NCI-H526 treated with DMSO at 0.1 percent for 48 hours (cell line): ENCODE measurements at places on chromosomes 4 and X.

DNA sequence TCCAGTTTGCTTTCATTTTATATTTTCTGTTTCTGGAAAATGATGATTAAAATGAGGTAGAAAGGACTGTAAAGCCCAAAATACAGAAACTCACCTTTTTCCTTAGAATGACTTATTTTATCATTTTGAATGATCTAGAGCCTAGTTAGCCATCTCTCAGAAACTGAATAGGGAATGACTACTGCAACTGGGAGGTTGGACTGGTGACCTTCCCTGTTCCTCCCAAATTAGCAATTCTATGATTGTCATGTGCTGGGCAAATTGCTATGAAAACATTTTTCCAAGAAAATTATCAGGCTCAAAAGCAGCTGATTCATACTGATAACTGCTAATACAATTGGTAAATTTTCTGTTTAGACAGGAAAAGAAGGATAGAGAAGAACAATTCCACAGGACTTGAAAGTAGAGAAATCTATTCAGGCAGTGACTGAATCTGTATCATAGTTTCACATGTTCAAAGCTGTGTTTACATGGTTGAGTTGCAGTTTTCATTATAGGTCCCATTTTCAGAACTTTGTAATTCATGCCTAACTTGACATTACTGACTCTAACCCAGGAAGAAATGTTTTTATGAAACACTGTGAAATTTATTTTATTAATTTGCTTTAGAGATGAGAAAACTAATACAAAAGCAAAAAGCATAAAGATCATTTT is 43.4 kb upstream of the SEC24B start:
- no peak for DNase-seq

DNA sequence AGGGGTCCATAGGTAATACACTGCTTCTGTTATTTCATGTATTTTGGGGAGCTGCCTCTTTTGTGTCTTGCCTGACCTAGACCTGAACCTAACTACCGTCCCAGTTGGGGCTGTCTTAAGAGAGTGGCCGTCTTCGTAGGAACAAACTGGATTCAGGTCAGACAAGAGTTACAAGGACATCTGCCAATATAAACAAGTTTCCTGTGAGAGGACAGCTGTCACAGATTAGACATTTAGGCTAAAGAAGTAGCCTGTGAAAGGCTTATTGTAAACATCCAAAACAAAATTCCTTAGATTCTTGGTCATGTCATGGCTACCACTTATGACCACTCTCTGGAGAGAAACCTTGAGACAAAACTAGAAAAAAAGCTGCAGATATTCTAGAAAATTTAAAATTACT is 797.6 kb upstream of the AADAT start:
- no peak for DNase-seq

- DNase-seq: no peak
Measured at GRCh38 chrX:23066588-23067281, 67.0 kb downstream of the DDX53 start.

GRCh38 chr4:83866834-83867621 is 331.1 kb downstream of the GPAT3 start:
- peak; percentile 1 for DNase-seq

DNA sequence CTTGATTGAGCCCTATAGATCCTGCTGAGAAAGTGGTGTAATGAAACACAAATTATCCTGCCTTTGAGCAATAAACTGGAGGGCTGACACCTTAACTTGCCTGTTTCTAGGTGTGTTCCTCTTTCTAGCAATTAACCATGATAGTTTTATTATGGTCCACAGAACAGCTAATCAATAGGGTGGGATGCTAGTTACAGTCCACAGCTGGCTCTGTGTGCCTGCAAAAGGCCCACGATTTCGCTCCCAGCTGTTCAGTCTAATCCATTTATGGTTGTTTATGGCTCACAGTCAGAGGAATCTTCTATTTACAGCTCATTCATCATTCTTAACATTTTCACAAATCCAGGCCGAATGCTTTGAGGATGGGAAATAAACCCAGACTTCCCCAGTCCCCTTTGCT is 674.9 kb downstream of the SMARCA1 start:
- no peak for DNase-seq

GRCh38 chr4:92100975-92101374 is 202.8 kb upstream of the GRID2 start:
- no peak for DNase-seq

- DNase-seq: no peak
Measured at GRCh38 chr4:16492872-16493271, 266.6 kb upstream of the TAPT1 start.

DNA sequence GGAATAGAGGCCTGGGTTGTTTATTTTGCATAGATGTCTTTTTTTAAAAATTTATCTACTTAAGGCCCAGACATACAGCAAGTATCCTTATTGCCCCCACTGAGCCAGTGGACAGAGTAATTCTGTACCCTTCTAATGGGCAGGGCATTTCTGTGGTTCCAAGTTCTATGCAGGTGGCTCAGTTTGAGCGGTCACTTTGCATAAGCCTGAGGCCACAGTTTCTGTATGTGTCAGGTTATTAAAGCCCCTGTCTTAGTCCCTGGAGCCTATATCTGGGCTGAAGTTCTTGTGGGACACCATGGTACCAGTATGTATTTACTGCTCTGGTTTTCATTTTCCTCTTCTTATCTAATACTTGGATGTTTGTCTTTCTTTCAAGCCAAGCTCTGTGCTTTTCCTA is 168.8 kb downstream of the MID1IP1 start:
- DNase-seq: no peak

DNA sequence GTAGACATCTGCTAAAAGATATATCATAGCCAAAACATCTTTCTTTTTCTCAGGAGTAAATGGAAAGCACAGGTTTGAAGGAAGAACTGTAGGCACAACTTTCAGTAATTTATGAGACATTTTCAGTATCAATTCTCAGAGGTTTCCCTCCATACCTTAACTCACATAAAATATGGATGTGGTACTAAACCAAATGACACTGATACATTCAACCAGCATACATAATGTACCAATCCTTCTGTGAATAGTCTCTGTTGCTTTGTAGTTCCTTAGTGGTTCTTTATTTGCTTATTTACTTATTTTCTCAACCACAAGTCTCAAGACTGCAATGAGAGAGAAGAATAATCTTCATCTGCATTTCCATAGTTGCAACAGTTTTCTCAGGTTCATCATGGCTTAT is 96.1 kb downstream of the ARHGAP24 start:
- DNase-seq: no peak

GRCh38 chr4:3871181-3871852 is 105.1 kb downstream of the ADRA2C start:
- DNase-seq: peak; percentile 8

DNA sequence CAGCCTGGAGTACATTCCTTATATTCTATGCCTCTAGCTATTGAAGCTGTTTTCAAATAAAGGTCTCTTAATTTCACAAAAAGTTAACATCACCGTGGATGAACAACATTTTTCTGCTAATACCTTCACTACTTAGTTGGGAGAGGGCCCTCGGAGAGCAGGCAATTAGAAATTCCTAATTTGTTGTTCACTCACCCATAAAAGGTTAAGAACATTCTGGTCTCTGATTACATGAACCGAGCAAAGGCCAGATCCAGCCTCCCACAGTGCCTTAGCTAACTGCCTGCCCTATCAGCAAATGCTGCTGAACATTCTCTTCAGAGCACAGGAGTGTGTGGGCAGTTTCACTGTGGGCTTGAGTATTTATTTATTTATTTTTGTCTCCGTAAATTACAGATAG is 36.0 kb upstream of the TTC29 start:
- DNase-seq: no peak

GRCh38 chr4:98625399-98625798 is 33.0 kb downstream of the TSPAN5 start:
- DNase-seq: no peak

DNA sequence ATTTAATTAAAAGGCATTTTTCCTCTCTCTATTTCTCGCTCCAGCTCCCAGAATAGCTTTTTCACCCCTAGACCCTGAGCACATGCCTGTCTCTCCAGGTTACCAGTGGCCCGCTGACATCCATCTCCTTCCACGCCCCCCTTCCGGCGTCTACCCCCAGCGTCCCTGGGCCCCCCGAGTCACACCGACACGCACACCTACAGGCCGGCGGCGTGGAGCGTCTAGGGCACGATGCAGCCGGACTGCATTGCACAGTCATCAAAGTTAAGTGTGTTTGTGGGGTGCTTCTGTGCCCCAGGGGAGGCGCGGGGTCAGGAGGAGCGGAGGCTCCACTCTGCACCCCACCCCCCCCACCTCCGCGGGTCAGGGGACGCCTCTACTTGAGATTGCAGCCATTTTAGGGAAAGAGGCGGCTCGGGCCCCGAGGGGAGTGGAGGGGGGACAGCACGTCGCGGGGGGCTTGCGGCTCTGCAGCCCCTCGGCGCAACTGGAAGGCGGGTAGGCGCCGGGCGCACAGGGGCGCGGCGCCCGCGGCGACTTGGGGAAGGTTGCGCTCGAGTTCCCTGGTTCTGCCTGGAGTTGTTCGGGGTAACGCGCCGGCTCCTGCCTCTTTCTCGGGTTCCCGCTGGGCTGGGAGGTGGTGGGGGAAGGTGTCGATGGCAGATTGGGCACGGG is 112.7 kb downstream of the DHX15 start:
- DNase-seq: no peak

DNA sequence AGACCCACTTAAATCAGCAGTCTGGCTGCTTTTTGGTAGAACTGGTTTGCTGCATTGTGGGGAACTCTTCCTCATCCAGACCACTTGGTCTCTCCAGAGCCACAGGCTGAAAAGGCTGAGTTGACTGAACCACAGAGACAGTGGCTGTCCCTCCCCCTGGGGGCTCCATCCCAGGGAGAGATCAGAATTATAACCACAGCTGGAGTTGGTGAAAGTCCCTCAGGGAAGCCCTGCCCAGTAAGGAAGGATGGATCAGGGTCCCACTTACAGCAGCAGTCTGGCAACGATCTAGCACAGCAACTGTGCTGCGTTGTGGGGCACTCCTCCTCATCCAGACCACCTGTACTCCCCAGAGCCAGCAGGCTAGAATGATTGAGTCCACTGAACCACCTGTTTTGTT is 212.7 kb downstream of the SOX3 start:
- DNase-seq: no peak

GRCh38 chr4:78293348-78293747 is 236.2 kb downstream of the FRAS1 start:
- DNase-seq: no peak

GRCh38 chrX:118153270-118153669 is 36.7 kb upstream of the KLHL13 start:
- no peak for DNase-seq

DNA sequence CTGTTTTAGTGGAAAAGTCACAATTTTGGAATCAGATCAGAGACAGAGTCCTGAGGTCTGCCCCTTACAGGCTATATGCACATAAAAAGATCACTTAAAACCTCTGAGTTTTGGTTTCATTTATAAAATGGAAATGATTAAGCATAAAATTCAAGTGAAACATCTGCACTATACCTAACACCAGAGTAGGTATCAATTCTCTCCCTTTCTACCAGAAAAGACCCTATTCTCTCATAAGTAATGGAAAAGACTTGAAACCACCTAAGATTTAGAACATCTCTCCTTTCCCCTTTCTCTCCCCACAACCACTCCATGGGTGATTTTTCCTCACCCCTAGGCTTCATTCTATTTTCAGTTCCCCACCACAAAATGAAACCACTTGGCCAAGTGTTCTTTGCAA is 907 bp downstream of the LHFPL1 start:
- no peak for DNase-seq

- no peak for DNase-seq
Measured at GRCh38 chr4:150082241-150082640, 4.0 kb downstream of the DCLK2 start.

GRCh38 chr4:87030755-87031441 is 96.1 kb downstream of the AFF1 start:
- peak; percentile 9 for DNase-seq

DNA sequence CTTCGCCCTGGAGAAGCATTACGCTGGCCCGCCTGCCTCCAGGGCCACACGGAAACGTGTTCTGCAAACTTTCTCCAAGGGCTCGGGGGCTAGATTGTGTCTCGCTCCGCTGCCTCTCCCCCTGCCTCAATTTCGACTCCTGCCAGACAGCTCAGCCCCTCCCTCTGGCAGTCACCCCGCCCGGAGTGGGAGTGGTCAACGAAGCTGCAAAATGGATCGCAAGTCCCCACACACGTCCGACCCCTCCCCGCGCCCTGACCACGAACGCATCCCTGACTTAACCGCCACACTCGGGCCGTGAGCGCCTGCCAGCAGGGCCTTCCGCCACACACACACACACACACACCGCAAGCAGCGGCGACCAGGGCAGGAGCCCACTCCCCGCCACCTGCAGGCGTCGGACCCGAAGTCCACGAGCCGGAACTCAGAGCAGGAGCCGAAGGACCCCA is 47.0 kb upstream of the NKAP start:
- DNase-seq: no peak

GRCh38 chr4:8439914-8440491 is 520 bp downstream of the ACOX3 start:
- no peak for DNase-seq

DNA sequence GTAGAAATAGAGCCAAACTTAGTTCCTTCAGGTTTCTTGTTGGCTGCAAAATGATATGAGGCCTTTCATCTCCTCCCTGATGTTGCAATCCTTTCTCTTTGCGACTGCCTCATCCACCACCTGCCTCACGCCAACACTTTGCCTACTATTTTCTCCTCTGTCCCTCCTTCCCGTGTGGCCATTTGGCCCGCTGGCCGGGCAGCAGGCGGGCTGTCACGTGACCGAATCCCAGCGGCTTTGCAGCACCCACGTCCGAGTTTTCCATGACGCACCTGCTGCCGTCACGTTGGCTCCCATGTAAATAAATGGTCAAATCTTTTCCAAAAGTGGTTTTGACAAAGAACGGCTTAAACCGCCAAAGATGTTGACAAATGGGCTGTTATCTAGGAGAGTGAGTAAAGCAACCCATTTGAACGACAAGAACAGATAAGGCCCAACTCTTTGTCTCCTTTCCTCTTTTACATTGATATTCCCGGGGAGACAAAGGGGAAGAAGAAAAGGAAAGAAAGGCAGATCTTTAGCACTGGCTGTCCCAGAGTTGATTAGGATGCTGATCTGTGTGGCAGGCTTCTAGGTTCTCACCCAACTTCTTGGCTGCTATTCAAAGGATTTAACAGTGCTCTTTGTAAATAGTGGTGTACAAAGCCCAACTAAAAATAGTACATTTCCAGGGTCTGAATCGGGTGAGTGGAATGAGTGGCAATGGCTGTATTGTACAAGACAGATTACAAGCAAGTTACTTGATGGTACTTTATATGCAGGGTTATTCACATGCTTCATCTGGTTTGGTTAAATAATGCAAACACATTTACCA is 174.2 kb upstream of the JADE1 start:
- no peak for DNase-seq

- no peak for DNase-seq
Measured at GRCh38 chrX:124910611-124911010, 409.1 kb upstream of the TEX13C start.

- no peak for DNase-seq
Measured at GRCh38 chr4:24984602-24985532, 45.9 kb downstream of the LGI2 start.

DNA sequence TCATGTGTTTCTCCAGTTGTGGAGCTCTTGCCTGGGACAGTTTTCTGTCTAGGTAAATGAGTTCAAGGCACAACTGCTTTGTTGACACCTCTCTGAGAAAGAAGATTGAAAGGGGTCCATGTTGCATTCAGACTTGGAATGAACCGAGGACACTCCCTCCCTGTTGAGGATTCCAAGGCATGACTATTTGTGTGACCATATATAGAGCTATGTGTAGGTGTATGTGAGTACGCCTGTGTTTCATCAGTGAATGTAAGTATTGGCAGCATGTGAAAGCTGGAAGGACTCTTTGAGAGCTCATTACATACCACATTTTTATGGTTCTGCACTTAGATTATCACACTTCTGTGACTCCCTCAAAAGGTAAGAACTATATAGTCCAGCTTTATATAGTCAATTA is 3.4 kb downstream of the HEPH start:
- DNase-seq: no peak
